ENCODE measurements at places on chromosomes 7 and 10.

DNA sequence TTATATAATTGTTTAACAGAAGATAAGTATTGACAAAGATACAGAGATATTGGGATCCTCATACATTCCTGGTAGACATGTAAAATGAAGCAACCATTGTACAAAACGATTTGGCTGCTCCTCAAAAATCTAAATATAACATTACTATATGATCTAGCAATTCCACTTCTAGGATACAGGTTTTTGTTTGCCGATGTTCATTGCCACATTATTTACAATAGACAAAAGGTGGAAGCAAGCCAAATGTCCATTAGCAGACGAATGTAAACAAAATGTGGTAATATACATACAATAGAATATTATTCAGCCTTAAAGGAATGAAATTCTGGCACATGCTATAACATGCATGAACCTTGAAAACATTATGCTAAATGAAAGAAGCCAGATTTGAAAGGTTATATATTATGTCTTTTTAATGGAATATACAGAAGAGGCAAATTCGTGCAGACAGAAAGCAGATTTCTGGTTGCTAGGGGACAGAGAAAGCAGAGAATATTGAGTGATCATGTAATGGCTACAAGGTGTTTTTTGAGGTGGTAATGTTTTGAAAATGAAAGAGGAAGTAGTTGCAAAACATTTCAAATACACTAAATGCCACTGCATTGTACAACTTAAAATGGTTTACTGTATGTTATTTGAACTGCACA is 44.9 kb downstream of the POLR1F start:
- DNase-seq = no peak

GRCh38 chr10:124740369-124741280 is 3.6 kb downstream of the FAM53B start:
- DNase-seq = no peak

- DNase-seq = no peak
These were observed 7.6 kb upstream of the DEPP1 start for GRCh38 chr10:44986179-44986578.

DNA sequence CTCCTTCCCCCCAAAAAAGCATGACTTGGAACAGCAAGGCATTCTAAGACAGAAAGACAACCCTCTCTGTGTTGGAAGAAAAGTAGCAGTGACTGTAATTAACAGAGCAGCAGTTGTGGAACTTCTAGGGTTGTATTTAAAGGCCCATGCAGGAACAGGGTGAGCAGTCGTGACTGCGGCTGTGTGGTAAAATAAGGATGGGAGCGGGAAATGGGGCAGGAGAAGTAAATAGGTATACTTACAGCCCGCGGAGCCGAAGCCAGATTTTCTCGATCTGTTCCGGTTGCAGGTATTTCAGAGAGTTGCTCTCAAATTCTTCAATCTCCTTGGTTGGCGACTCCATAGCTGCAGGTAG is 179 bp downstream of the PDE1C start:
- DNase-seq = no peak

Measured in NCI-H1436 treated with DMSO at 0.1 percent for 48 hours (cell line).